Esophagus muscularis mucosa (tissue), 4 donors: ENCODE measurements at places on chromosomes 12 and 14.

GRCh38 chr12:25719505-25719904 is 166.4 kb upstream of the LMNTD1 start:
- no peaks in the 10 kb centered on the region for H3K27me3 ChIP-seq
- H3K4me1 ChIP-seq = peaks cover 10% of the 10 kb centered on the region
- H3K4me3 ChIP-seq = no peak overlapping the region
- no peak for DNase-seq

- DNase-seq = no peak
- no peaks in the 10 kb centered on the region for H3K27me3 ChIP-seq
- peak overlapping the region; percentile 89 for H3K27ac ChIP-seq
- peaks cover 27% of the 10 kb centered on the region for H3K4me1 ChIP-seq
- peak overlapping the region; percentile 98 for H3K4me3 ChIP-seq
Observed at GRCh38 chr12:27709932-27710591, 570 bp upstream of the MRPS35 start.

DNA sequence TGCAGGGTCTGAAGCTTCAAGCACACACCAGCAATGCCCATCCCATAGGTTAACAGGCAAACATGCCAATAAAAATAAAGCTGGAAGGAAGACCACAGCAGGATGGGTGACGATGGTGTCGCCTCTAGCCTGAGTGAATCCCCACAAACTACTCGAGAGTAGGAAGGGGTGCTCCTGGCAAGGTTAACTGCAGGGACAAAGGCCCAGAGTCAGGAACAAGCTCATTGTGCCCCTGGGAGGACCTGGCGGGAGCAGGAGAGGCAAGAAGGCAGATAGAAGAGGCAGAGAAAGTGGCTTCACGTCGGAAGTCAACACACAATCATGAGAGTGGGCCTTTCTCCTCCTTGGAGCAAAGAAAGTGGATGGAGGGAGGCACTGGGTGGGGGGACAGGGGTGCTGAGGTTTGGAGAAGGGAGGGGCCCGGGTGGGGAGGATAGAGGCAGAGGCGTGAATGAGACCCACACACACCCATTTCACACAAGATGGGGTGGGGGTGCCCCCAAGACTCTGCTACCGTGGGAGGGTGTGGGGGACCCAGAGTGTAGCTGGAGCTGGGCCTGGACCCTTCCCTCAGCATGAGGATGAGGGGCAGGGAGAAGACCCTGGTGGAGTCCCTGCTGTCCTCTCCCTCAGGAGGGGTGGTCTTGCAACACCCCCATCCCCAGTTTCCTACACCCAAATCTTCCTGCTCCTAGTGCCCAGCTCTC is 43.1 kb downstream of the DIO3 start:
- H3K4me1 ChIP-seq = no peaks in the 10 kb centered on the region
- no peak overlapping the region for H3K27ac ChIP-seq
- H3K4me3 ChIP-seq = no peak overlapping the region
- no peaks in the 10 kb centered on the region for H3K36me3 ChIP-seq
- peak; percentile 85 for DNase-seq

DNA sequence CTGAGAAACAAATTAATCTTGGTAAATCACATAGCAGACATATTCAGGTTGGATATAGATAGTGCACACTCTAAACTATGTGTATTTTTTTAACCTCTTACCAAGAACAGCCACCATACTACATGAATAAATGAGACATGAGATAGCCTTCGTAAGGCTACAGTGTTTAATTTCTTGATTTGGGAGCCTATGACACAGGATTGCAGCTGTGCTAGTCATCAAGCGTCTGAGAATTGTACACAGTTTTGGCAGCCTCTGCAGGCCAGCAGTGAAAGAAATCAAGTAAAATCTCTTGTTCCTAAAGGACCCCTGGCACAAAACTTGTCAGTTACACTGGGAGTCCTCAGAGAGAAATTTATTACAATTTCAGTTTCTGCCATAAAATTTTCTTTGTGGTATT is 236.1 kb downstream of the C12orf50 start:
- H3K4me1 ChIP-seq = no peaks in the 10 kb centered on the region
- H3K27ac ChIP-seq = no peak overlapping the region
- DNase-seq = no peak
- no peak overlapping the region for H3K4me3 ChIP-seq
- no peaks in the 10 kb centered on the region for H3K27me3 ChIP-seq
- H3K36me3 ChIP-seq = no peaks in the 10 kb centered on the region

DNA sequence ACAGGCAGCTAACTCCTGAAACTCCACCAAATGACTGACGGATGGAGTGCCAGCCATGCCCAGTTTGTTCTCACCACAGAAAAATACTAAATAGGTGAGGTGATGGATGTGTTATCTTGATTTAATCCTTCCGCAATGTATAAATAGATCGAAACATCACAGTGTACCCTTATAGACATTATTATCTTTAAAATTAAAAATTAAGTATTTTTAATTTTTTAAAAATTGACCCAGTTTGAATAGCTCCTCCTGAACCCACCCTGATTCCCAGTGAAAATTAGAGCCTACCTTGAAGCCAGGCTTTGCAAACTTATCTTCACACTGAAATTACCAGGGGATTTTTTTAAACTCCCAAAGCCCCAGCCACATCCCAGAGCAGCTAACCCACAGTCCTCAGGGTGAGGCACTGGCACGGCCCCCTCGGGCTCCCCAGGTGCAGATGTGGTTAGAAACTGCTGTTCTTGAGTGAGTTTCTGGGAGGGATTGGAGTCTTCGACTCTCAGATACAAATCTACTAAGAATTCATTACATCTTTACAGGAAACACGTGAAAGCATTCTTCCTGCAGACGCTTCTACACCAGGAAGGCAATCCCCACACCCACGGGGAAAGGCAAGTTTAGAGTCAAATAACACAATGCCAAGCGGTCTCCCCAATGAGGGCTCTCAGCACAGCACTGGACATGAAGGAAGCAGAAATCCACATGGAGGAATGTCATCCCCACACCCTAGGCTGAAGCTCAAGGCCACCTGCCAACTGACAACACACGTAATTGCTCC is 126.4 kb downstream of the RIMBP2 start:
- H3K4me1 ChIP-seq = no peaks in the 10 kb centered on the region
- H3K4me3 ChIP-seq = no peak overlapping the region
- no peaks in the 10 kb centered on the region for H3K36me3 ChIP-seq
